ENCODE measurements at places on chromosomes 5 and 9.

- no peak for DNase-seq
Observed at GRCh38 chr5:124819201-124819600, 72.8 kb upstream of the ZNF608 start.

- no peak for DNase-seq
Observed at GRCh38 chr9:34549407-34549732, 26.6 kb upstream of the ENHO start.

DNA sequence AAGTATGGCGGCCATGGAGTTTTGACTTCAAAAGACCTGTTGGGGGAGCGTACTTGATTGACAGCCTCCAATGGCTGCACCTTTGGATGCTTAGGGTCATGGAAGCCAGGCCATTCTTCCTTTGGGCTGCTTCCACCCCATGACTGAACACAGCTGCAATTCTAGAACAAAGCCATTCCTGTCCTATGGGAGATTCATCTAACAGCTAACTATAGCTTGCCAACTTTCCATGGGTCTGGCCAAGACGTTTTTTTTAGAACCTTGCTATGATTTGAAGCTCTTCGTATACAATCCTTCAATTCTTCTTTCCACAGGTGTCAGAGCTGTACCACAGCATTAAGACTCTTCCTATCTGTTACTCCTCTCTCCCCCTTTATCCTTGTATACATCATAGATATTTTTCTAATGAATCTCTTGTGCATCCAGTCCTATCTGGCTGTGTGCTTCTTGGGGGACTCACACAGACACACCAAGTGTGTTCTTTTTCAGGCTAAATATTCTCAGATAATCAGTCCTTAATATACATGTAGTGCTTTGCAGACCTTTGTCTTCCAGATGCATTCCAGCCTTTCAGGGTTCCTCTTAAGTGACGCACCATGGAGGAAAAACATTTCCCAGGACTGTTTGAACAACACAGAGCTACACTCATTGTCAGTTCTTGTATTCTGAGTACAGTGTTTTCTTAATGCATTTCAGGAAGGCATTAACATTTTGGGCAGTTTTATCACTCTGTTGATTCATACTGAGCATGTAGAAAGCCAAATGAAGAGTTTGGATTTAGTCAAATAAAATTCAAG is 198.9 kb downstream of the TAF11L14 start:
- DNase-seq, result no peak

DNA sequence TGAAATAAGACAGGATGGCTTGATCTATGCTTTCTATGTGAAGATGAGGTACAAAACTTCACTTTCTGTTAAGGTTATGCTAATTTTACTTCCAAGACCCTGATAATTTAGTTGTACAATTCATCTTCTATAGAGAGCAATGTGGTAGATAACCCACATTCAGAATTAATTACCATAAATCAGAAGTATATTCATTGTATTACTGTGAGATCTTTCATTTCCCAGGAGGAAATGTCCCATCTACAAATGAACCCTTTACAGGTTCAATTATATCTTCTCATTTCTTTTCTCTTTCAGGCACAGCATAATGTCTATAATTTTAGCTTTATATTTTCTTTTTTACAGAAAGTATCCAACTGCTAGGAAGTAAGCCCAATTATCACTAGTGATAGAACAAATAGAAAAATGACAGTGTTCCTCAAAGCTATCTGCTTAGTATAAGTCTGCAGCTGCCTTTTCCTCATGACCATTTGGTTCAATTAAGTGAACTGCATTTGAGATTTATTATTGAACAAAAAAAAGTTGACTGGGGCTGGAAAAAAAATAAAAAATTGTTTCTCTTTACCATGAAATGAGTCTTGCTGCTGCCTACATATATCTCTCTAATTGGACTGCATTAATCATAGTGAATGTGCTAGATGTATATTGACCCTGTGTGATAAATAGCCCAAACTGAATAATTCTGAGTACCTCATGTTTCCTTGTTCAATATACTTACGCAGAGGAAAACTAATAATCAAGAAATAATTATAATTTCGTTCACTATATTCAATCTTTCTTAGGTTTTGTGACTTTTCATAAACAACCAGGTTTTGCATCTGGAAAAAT is 1329.4 kb downstream of the PTPRD start:
- no peak for DNase-seq

DNA sequence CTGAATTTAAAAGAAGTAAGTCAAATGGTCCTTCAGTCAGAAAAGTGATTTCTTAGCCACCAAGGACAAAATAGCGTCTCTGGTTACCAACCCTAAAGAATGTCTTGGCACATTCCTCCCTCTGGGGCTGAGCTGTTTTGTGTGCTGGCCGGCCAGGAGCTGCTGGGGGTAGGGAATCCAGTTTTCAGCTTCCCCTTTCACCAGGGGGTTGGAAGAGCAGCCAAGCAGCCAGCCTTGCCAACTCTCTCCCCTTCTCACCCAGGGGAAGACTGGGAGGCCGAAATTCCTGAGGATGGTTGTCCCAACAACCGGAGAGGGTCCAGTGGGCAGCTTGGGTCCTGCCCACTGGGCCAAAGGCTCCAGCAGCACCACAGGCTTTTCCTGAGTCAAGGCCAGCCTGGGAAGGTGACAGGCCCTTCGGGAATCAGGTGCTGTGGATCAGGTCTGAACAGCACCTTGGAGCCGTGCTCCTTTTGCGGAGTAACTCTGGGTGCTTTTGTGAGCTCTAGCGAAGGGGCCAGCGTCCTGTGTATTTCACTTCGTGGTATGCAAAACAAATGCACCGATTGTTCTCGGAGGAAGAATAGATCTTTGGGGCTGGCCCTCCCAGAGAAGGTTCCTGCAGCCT is 4.2 kb downstream of the WWC1 start:
- no peak for DNase-seq

- no peak for DNase-seq
Observed at GRCh38 chr5:172410662-172411483, 43.5 kb downstream of the SH3PXD2B start.

DNA sequence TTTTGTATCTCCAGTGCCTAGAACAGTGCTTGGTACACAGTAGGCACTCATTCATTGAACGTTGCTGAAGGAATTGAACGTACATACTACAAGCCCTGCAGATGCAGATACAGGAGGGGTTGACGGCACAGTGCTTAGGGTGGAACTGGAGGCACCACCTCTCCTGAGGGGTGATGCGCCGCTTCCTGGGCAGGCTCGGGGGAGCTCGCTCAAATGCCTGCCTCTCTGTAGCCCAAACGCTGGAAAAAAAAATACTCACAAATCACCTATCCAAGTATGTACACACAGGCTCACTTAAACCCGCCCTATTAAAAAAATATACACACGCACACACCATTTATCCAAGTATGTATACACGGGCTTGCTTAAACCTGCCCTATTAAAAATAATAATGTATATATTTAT is 536 bp upstream of the COMMD10 start:
- no peak for DNase-seq

GRCh38 chr5:149939546-149939945 is 5.0 kb downstream of the PDE6A start:
- no peak for DNase-seq

DNA sequence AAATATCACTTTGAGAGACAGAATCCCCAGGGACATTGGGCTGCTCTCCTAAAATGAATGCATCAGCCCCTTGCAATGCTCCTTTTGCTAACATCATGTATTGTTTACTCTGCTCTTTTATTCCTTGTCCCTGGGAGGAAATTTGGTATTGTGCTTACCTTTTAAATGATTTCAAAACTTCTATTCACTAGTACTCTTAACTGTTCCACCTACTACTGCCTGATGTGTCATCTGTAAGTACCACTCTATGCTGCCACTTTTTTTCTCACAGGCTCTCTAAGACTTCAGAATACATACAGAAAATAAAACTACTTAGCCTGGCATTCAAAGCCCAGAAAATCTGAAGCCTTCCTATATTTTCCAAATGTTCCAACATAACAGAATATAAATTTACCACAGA is 667.2 kb downstream of the BRINP1 start:
- DNase-seq, result no peak

- DNase-seq, result no peak
Observed at GRCh38 chr5:116506488-116506887, 68.1 kb downstream of the SEMA6A start.

GRCh38 chr9:71816916-71817451 is 48.7 kb upstream of the CEMIP2 start:
- DNase-seq, result no peak

GRCh38 chr9:19378647-19379046 is 1.4 kb downstream of the RPS6 start:
- DNase-seq, result no peak

DNA sequence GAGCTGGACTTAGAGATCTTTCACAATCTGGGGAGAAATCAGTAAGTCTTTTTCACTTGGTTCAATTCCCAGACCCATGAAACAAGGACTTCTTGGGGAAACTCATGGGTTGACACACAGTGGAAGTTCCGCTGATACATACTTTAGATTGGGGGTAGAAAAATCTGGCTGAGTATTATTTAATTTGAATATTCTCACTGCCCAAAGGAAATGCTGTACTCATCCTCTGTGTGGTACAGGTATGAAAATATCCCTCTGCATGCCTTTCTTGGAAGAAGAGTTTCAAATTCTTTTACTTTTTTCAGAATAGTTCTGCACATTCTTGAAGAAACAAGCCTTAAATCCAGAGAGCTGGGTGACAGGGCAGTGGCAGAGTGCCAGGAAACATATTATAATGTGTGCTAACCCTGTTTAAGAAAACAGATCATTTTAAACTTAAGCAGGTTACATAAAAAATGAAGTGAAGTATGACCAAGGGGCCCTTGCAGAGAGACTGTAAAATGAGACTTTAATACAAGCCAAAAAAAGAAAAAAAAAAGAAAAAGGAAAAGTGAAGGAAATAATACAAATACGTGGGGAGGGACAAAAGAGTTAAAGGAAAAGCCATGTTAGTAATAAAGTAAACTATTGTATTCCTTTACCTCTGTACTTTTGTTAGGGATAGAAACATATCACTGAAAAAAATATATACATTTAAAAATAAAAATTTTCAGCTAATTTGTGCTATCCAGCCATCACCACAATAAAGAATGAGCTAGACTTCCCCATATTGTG is 173.4 kb upstream of the NR3C1 start:
- DNase-seq, result no peak

DNA sequence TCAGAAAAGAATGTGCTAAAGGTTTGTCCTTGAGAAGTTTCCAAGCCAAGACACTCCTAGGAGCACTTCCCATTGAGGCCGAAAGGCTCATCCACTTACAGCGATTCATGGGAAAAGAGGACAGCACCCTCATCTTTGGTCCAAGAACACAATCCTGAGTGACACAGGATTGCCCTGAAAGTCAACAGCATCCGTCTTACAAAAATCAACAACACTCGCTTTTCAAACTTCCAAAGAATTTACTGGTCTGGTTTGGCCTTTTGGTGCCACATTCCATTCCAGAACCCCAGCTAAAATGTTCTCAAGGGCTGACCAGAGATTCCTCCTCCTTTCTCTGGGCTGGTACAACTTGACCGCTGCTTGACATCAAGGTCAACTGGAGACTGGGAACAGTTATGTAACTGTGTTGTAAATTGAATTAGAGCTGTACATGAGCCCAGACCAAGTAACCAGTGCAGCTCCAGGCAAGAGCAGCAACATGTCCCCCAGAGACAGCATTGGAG is 415.8 kb upstream of the PIK3R1 start:
- DNase-seq, result no peak
